ENCODE measurements at places on chromosomes 11 and 22.
A peak's percentile ranks its signal among the peaks of the same experiment; 100 is the strongest.

- DNase-seq: no peak
These were observed 208.4 kb downstream of the DDX10 start for GRCh38 chr11:108873310-108873709.

DNA sequence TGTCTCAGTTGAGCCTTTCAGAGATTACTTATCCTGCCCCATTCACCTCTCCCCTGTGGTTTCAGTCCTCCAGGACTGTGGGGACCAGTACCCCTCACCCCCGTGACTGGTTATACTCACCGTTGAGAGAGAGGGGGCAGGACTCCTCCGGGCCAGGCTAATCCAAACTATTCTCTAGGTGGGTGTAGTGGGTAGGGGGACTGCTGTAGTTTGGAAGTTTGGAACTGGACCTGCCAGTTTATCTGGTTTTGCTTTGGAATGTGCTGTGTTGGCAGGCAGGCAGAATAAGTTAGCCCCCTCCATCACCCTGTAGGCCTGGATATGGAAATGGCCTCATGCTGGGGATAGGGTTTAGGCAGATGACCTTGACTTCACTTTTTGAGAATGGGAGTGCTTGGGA lies 13.5 kb downstream of the TEAD1 start:
- no peak for DNase-seq

DNA sequence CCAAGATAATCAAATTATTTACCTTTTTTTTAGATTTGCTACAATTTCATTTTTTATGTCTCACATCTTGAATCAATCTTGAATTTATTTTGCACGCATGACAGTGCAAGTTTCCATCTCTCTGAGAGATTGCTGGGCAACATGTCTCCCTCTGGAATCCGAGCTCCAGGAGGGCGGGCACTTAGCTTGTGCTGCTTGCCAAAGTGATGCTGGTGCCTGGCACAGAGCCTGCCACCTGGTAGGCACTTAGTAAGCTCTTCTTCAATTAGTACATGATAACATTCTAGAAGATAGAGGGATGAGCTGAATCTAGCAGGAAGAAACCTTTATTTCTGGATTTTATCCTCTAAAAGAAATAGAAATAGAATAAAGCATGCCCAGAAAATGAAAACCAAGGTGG lies 27.5 kb upstream of the OR9I1 start:
- DNase-seq: no peak

DNA sequence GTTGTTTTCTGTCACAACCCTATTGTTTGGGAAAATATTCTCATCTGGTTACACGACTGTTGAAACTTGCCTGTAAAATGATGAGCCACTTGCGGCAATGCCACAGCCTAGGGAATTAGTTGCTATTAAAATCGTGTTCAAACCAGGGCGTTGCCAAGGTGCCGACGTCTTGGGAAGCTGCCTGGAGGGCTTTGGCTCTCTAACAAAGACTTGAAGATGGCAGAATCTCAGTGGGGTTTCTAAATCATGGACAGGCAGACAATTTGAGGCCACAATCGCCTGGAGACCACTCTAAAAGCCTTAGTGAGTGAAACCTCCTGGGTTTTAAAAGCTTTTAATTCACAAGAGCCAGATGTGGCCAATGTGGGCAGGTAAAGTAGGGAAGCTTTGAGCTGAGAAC lies 117.2 kb upstream of the BMAL1 start:
- DNase-seq: no peak

DNA sequence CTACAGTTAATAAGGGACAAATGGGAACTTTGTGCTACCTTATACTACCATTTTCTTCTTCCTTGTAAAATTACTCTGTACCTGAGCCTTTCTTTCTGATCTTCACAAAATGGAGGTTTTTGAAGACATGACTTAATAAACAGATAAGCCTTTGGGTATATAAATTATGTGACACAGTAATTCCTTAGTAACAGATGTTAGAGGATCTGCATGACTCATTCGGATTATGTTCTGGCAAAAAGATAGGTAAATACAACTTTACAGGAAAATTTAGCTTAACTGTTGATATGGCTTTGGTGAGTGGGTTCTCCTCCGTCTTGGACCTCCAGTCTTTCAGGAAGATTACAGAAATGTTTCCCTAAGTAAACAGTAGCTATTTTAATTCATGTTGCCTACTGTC lies 61.8 kb downstream of the BID start:
- peak; percentile 76 for DNase-seq

DNA sequence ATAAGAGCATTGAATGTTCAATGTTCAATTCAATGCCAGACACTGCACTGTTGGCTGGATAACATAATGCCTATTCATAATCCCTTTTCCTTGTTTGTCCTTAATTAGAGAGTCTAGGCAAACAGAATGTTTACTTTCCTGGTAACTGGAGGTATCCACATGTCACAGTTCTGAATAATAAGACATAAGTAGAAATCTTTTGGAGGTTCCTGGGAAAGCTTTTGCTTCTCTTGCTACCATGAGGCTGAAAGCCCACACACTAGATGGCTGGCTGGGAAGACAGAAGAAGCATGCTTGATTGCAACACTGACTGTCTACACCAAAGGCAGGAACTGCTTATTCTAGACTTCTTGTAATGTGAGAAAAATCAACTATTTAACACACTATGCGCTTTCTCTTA lies 79.5 kb downstream of the GAB2 start:
- no peak for DNase-seq

GRCh38 chr11:42526426-42526825 lies 785.4 kb upstream of the API5 start:
- no peak for DNase-seq

GRCh38 chr11:84117394-84117793 lies 831.2 kb upstream of the CCDC90B start:
- DNase-seq: no peak

DNA sequence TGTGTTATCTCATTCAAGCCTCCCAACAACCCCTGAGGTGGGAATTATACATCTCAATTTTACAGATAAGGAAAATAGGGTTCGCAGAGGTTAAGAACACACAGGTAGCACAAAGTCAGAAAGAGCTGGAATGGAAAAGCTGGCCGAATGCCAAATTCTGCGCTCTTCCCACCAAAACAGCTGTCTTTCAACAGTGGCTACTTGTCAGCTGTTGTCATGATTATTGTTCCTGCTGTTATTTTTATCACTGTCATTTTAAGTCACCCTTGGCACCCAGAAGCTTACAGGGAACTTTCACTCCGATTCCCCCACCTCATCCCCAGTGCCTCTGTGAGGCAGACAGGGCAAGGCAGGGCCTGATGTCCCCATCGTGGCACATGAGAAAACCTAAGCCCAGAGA lies 74.5 kb upstream of the CSNK2A3 start:
- DNase-seq: no peak

DNA sequence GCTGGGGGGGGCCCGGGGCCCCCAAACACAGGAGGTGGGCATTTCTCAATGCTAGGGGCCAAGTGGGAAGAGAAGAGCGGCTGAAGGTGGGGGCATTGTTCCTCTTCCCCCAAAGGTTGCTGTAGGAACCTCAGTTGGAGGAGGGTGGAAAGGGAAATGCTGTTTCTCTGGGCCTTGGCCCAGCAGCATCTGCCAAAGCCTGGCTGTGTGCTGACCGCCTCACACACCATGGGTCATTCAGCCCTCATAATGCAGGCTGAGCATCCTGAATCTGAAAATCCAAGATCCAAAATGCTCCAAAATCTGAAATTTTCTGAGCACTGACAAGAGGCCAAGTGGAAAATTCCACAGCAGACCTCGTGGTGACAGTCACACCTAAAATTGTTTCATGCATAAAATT lies 49.0 kb upstream of the BID start:
- no peak for DNase-seq

DNA sequence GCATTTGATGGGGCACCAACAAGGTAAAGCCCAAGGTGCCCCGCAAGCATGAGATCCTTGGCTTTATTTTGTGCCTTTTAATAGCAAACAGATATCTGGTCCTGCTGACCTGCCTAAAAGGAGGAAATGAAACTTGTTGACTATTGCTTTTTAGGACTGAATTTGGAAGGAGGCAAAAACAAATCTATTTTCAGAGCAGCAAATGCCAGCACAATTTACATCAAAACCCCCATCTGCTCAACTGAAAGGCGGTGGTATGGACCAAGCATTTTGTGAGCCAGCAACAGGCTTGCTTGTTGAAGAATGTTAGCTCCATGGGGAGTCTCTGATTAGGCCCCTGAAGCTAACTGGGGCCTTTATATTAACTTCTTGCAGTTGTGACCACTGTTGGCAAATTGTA lies 192.6 kb upstream of the E2F8 start:
- no peak for DNase-seq

DNA sequence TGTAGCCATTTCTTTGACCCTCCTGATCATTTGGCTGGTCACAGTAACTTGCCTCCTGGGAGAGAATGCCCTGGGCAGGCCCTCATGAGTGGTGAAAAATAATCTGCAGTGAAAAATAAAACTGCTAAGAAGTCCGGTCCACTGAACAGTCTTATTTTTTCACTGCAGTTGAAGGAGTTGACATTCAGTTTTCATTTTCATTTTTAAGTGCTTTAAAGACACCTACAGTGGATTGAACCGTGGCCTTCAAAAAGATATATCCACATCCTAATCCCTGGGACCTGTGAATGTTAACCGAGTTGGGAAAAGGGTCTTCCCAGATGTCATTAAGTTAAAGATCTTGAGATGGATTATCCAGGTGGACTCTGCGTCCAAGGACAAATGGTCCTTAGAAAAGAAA lies 153.6 kb upstream of the GRK3 start:
- no peak for DNase-seq

DNA sequence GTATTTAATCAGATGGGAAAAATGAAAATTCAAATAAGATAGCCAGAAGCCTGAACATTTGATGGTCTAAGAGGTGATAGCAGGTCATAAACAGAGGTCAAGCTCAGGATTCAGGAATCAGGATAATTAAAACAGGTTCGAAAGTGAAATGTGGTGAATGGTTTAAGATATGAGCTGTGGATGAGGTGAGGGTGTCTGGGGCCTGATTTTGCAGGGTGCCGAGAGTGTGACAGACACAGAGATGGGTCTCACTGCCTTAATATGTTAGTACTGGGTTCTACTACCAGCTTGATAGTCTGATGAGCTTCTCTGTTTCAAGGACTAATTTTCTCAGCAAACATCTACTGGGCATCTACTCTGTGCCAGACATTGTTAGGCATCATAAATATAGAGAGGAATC lies 19.9 kb upstream of the EMSY start:
- no peak for DNase-seq

DNA sequence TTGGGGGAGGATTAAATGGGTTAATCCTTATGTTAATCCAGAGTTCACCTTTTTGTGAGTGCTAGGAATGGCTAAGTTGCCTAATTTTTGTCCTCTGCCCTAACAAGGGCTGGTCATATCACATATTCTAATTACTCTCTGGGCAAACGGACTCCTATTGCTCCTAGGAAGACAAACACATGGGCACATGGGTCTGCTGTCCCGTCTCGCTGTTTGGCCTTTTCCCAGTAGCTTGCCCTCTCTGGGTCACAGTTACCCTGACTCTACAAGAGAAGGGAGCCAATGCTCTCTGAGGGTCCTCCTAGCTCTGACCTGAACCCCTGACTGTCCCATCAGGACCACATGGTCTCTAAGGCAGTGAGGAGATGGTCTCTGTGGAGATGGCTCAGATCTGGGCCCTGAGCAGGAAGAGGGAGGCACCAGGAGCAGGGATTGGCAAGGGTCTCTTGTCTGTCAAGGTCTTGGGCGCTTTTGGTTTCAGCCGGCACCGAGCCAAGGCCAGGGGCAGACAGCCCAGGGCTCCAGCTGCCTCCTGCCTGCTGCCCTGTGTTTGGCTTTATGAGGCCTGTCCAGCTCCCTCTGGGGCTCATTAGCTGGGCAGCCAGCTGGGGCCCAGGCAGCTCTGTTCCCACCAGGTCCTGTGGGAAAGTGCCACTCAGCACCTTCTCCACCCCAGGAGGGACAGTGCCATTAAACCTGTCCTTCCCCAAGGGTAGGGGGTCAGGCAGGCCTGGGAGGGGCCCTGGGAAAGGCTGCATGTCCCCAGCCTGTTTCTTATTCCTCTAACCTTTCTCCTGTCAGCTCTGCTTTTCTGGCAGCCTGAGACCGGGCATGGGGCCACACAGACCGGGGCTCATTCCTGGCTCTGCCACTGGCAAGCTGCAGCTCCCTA lies 559.9 kb downstream of the MN1 start:
- DNase-seq: peak; percentile 64
